ENCODE measurements at places on chromosomes 5 and 9.

GRCh38 chr9:76817489-76817888 is 53.3 kb downstream of the PCA3 start:
- peak; percentile 61 for DNase-seq

- no peak for DNase-seq
Measured at GRCh38 chr5:130102375-130102774, 198.1 kb downstream of the CHSY3 start.

- no peak for DNase-seq
Measured at GRCh38 chr5:14251733-14252132, 108.6 kb downstream of the TRIO start.

GRCh38 chr9:29958469-29958868 is 2385.2 kb upstream of the C9orf72 start:
- no peak for DNase-seq

GRCh38 chr5:136682986-136683385 is 317.6 kb upstream of the TRPC7 start:
- no peak for DNase-seq

- DNase-seq, result no peak
Measured at GRCh38 chr5:171275841-171276544, 33.1 kb upstream of the TLX3 start.

GRCh38 chr5:128572930-128573319 is 34.9 kb upstream of the FBN2 start:
- DNase-seq, result no peak

GRCh38 chr5:61320860-61321259 is 11.2 kb upstream of the ZSWIM6 start:
- no peak for DNase-seq

DNA sequence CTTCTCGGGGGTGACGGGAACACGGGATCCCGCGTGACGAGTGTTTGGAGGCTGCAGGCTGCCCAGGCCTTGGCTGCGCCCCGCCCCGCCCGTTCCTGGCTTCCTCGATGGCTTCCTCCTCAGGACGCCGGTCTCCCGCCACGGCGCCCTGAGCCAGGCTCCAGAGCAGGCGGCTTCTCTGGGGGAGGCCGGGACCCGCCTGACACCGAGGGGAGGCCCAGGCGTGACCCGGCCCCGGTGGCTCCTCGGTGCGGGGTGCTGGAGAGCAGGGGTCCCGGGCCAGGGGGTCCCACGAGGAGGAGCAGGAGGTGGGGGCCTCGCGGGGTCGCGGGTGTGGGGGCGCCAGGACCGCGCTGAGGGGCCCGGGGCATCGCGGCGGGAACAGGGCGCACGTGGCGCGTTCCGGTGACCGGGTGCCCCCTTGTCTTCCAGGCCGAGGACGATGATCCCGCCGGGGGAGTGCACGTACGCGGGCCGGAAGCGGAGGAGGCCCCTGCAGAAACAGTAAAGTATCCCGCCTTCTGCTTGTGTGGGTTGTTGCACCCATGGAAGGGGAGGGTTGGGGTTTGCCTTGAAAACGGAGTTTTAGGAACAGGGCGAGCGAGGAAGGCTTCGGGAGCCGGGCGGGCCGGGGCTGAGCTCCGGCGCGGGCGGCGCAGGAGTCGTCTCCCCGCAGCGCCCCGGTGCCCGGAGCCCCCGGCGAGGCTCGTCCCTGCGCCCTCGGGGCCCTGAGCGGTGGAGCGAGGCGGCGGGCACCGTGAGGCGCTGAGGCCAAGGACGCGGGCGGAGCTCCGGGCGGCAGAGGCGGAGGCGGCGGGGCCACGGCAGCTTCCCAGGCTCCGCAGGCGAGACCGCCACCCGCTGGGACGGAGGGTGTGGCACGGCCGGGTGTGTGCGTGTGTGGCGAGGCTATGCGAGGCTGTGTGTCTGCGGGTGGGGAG is 22.2 kb downstream of the AHRR start:
- no peak for DNase-seq

DNA sequence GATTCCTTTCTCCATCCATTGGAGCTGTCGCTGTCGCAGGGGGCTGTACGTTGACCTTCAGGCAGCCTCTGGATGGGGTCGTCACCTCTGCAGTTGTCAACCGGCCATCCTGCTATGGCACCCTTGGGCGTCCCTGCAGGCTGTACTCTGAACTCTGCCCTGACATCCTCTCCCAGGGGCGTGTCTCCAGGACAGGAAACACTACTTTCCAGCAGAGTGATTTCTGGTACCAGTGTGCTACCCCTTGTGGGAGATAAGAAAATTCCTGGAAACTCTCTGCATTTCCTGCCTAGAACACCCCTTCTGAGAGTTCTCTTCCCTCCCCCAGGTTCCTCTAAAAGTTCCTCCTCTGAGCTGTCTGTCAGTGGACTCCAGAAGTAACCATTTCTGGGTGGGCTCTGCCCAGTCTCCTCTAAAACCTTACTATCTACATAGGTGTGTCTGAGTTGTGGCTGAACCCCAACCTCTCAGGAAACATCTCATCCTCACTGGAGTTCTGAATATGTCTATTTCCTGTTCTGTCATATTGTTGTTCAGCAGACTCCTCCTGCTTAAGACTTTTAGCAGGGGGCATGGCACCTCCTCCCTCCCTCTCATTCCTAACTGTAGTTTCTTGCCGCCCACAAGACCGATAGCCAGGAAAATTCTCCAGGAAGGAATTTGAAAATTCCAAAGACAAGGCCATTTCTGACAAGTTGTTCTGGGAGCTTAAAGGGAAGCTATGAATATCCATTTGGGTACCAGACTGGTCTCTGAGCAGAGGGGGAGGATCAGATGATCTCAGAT is 145.3 kb upstream of the RASEF start:
- DNase-seq, result no peak

GRCh38 chr9:32801530-32801929 is 18.2 kb downstream of the TMEM215 start:
- DNase-seq, result no peak

DNA sequence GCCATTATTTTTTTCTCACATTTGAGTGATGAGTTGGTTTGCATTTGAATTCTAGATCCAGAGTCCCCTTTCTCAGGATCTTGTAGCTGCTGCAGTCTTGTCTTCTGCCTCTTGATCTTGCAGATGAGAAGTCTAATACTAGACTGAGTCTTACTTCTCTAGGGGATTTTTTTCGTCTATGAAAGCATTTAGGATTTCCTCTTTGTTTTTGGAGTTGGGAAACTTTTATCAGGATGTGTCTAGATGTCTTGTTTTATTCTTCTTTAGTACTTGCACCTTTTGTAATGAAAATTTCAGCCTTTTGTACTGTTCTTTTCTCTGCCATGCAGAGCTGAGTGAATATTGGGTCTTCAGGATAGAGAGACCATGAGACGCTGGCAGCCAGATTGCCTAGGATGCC is 65.4 kb downstream of the ZNF618 start:
- DNase-seq, result no peak

DNA sequence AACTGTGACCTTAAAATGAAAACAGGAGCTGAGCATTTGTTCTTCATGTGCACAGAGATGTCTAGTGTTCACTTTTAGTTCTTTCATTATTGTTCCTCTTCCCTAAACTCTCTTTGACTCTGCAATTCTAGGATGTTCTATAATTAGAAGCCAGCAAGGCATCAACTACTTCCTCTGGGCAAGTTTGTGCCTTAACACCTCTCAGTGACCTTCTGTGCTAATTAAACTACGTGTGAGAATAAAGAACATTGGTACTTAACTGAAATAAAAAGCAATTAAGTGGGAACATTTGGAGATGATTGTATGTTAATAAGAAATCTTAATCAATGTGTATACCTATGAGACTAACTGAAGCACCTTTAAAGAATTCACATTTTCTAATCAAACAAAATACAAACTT is 242.8 kb downstream of the RASEF start:
- no peak for DNase-seq

GRCh38 chr5:171806976-171807747 is 21.5 kb downstream of the SMIM23 start:
- DNase-seq, result no peak

GRCh38 chr5:59673438-59674058 is 220.0 kb downstream of the PDE4D start:
- no peak for DNase-seq

DNA sequence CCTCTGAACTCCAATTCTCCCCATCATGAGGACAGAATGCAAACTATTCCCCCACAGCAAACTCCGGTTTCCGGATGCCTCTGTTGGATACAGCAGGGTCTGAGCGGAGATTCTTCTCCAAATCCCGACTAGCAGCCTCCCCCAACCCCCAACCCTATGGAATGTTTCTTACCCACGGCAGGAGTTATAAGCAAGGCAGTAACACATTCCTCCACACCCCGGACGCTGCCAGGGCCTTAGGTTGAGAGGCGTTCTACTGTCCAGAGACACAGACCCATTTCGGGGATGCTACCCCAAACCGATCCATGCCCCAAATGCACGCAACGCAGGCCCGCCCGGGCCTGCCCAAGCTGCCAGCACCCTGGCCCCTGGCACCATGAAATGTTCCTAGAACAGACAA is 85.6 kb upstream of the LMX1B start:
- no peak for DNase-seq

- no peak for DNase-seq
Measured at GRCh38 chr9:108750661-108751215, 105.0 kb downstream of the ACTL7B start.

DNA sequence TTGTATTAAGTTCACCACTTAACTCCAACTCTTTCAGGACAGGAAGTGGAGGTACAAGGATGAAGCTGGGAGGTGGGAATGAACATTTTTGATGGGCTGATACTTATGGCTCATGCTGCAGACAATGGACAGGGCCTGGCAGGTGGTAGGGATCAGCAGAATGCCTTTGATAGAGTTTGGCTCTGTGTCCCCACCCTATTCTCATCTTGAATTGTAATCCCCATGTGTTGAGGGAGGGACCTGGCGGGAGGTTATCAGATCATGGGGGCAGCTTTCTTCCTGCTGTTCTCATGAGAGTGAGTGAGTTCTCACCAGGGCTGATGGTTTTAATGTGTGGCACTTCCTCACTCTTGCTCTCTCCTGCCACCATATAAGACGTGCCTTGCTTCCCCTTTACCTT is 87.3 kb upstream of the PRLR start:
- no peak for DNase-seq

DNA sequence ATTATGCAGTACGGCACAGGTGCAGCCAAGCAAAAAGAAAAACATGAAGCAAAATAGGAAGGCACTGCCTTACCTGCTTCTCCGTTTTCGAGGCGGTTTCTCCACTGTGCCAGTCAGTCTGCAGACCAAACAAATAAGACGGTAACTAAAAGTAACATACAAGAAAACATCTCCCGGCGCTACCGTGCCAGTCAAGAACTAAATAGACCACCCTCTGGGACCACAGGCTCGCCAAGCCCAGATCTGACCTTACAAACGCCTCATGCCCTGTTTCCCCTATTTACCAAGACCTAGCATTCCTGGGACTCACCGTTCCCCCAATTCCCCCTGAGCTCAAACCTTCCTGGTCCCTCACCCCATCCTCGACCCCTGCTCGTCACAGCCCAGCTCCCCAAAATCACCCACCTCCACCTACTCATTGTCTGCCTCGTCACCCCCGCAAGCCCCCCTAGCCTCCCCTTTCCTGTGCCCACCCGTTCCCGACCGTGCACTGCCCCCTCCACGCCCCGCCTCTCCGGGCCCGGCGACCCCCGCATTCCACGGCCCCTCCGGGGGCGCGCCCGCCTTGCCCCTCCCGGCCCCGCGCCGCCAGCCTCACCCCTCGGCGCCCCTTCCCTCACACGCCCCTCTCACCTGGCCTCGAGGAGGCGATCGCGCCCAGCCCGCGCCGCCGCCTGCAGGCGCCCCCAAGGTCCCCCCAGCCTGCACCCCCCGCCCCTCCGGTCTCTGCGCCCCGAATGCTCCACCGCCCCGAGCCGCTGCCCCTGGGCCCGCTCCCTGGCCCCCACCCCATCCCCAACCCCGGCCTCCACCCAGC is 560 bp downstream of the SCAI start:
- DNase-seq, result no peak

- no peak for DNase-seq
Measured at GRCh38 chr5:124747791-124748686, 1.6 kb upstream of the ZNF608 start.

GRCh38 chr5:69326365-69326764 is 6.2 kb downstream of the CCDC125 start:
- DNase-seq, result no peak

- DNase-seq, result no peak
Measured at GRCh38 chr9:99336005-99336404, 113.9 kb downstream of the SEC61B start.

GRCh38 chr9:137813651-137814415 is 63.7 kb upstream of the CACNA1B start:
- no peak for DNase-seq

DNA sequence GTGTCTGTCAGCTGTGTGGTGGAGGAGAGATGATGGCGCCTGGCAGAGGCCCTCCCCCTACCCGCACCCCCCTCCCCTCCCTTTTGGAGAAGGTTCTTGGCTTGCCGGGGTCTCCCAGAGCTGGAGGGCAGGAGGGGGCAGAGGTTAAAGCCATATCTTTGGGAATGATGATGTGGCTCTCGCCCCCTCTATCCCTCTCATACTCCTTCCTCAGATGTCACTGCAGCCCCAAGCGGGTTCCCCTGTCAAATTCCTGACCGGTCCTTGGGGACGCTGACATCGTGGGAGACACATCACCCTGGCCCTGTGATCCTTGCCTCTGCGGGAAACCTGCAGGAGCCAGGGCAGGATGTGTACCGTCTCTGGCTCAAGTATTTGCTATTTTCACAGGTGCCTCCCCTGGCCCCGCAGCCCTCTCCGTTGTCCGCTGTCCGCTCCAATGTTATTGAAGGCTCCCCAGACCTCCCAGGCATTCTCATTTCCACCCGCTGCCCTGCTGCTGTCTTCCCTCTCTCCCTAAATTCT is 109.5 kb downstream of the FOXD1 start:
- DNase-seq, result no peak

GRCh38 chr5:169860585-169860984 is 119.7 kb downstream of the INSYN2B start:
- DNase-seq, result no peak

GRCh38 chr5:166596043-166596442 is 1695.4 kb upstream of the WWC1 start:
- no peak for DNase-seq

DNA sequence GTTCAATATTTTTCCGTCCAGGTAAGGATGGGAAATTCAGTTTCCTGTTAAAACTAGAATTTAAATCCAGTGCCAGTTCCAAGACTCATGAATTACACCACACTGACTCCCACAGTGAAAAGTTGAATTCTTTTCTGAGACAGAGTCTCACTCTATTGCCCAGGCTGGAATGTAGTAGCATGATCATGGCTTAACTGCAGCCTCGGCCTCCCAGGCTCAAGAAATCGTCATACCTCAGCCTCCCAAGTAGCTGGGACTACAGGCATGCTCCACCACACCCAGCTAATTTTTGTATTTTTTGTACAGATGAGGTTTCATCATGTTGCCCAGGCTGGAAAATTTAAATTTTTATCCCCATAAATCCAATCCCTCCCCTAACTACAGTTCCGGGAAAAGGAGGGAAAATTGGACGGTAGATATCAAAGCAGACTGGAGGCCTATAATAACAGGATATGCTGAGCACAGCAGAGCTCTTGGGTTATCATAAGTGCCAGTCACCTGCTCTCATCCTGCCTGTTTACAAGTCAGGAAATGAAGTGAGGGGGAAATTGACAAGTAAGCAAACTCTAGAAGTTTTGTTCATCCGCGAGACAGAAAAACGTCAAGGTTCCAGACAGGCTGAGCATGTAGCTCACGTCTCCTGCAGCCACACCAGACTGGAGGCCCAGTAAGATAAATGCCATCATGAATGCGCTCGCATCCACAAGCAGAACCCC is 105.7 kb downstream of the UGCG start:
- DNase-seq, result no peak

- DNase-seq, result no peak
Measured at GRCh38 chr5:75948438-75948837, 134.7 kb upstream of the SV2C start.

- DNase-seq, result no peak
Measured at GRCh38 chr5:948472-949274, 56.0 kb downstream of the TRIP13 start.

GRCh38 chr9:17318821-17319320 is 184.0 kb downstream of the CNTLN start:
- DNase-seq, result no peak
